ENCODE measurements at places on chromosomes 11 and 22. TPM values are rescaled to one million over a fixed set of nuclear protein-coding genes. Genes with fewer than 3 reads are reported as not detected.
A peak's percentile ranks its signal among the peaks of the same experiment; 100 is the strongest.

MICALL1 gene
- total RNA-seq: 15.4 TPM

LRRC74B gene
- total RNA-seq: 9.0 TPM

DEAF1 gene
- 33.1 TPM for total RNA-seq

OR51B2 gene
- 1.9 TPM for total RNA-seq

MS4A4E gene
- total RNA-seq: 1.8 TPM

CSF2RB gene
- total RNA-seq: 14.3 TPM

DMC1 gene
- total RNA-seq: 2.7 TPM

USP2 gene
- 6.5 TPM for total RNA-seq

ISX gene
- total RNA-seq: not detected

DNA sequence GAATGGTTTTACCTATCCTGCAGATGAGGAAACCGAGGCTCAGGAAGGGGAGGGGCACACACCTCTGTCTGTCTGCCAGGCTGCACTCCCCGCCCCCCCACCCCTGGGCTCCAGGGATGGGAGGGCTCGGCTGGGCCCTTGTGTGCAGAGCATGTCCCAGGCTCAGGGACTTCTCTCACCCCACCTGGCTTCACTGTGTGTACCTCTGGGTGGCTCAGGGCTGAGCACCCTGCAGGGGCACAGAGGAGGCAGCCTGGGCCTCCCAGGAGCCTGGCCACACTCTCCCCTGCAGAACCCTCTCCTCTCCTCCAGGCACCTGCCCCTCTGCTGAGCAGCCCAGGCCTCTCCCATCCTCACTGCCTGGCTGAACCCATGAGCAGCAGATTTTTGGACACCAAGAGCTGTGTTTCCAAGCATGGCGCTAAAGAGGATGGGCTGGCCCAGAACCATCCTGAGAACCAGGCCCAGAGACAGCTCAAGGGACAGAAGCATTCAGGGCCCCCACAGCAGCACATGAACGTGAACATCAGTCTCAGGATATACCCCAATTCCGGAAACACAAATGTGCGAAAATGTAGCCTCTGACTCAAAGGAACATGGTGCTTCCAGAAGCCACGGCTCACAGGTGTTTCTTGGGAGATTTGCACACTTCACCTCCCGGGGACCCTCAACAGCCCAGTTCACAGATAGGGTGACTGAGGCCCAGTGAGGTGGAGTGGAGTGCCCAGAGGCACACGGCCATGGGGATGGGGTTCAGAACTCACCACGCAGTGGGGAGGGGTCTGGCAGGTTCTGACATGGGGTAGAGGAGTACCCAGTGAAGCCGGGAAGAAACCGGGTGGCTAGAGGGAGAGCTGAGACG, 10.5 kb downstream of the EMID1 start:
- no peak for DNase-seq

- DNase-seq: no peak
These were observed 387.4 kb upstream of the CADM1 start for GRCh38 chr11:115891581-115891980.

GRCh38 chr11:103849366-103849765, 187.1 kb upstream of the DDI1 start:
- no peak for DNase-seq

DNA sequence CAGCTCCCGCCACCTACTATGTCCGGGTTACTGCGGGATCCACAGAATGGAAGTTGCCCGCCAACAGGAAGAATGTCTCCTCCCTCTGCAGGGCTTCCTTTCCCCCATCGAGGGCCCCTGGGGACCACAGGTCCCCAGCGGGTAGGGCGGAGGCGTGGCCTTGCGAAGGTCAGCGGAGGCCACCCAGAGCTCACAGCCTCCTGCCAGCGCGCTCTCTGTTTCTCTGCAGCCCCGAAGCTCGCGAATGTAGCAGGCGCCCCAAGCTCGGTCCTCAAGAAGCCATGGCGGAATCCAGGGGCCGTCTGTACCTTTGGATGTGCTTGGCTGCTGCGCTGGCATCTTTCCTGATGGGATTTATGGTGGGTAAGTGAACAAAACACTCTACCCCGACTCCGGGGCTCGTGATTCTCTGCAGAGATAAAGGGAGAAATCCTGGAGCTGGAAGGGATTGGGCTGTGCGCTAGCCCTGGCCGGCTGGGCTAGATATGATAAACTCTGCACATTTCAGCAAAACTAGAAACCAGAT, at the start of gene NAALAD2:
NAALAD2 (plus strand) TSS at position 186 of the 526 bp plus-strand sequence; CDS start at position 282, 96 bp downstream.
- DNase-seq: peak; percentile 91

DNA sequence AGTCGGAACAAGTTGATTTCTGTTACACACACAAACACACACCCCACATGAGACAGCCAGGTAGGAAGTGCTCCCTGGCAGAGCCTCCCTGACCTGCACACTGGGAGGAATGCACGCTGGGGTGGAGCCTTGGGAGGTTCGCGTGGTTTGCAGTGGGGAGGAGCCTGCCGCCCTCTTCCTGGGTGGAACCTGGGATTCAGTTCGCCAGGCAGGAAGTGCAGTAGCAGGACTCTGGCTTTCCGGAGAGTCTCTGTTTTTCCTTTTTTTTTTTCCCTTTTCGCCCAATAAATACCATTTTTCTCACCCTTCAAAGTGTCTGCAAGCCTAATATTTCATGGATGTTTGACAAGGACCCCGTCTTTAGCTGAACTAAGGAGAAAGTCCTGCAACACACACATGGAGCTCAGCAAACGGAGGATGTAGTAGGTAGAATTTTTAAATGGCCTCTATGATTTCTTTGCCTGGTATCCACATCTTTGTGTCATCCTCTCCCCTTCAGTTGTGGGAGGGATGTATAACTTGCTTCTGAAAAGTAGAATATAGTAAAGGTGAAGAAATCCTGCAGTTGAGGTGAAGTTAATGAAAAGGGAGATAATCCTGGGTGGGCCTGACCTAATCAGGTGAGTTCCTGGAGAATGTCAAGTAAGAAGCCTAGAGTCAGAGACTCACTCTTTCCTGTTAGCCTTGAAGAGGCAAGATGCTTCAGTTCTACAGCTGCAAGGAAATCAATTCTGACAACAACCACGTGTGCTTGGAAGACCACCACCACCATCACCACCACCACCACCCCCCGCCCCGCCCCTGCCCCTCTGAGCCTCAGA, 72.9 kb downstream of the PIWIL4 start:
- DNase-seq: no peak

GRCh38 chr11:612201-612960, 3.4 kb downstream of the IRF7 start:
- no peak for DNase-seq

DNA sequence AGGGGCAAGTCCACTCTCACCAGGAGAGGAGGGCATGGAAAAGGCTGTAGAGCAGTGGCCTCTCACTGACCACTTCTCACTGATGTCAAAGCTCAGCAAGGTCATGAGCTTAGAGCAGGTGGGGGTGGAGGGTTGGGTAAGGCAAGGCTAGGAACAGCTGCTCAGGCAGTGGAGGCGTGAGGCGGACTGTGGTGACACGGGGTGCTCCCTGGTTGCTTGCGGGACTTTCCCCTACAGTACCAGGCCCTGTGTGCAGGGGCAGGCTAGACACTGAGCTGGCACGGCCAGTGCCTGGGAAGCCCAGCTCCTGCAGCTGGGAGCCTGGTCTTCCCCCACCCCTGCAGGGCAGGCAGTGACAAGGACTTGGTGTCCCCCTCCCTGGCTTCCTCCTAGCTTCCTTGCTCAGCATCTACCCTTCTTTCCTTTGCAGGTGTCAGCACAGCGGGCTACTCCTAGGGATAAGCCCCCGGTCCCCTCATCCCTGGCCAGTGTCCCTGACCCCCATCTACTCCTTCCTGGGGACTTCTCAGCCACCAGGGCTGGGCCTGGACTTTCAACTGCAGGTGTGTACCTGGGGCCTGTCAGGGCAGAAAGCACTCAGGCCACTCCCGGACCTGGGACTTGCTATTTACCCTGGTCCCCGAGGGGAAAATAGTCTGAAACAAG, 45.6 kb downstream of the PISD start:
- DNase-seq: no peak

- DNase-seq: no peak
These were observed 39.8 kb upstream of the MUC5AC start for GRCh38 chr11:1117992-1118391.

- DNase-seq: no peak
These were observed 20.0 kb upstream of the VSIG10L2 start for GRCh38 chr11:125925804-125926203.

- no peak for DNase-seq
These were observed 21.4 kb downstream of the TMPRSS6 start for GRCh38 chr22:37088108-37088605.

- no peak for DNase-seq
These were observed 31.7 kb downstream of the PAX6 start for GRCh38 chr11:31779374-31779791.

DNA sequence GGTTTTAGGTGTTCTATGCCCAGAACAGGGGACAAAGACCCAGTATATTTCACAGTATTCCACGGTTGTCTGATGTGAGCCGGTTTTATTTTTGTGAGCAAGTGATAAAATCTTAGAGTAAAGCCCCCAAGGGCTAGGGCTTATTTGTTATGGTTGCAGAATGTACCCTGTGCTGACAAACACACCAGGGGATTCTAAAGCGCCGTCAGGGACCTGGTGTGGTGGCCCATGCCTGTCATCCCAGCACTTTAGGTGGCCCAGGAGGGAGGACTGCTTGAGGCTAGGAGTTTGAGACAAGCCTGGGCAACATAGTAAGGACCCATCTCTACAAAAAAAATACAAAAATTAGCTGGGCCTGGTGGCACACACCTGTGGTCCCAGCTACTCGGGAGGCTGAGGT, 22.8 kb downstream of the MRPL21 start:
- DNase-seq: no peak

DNA sequence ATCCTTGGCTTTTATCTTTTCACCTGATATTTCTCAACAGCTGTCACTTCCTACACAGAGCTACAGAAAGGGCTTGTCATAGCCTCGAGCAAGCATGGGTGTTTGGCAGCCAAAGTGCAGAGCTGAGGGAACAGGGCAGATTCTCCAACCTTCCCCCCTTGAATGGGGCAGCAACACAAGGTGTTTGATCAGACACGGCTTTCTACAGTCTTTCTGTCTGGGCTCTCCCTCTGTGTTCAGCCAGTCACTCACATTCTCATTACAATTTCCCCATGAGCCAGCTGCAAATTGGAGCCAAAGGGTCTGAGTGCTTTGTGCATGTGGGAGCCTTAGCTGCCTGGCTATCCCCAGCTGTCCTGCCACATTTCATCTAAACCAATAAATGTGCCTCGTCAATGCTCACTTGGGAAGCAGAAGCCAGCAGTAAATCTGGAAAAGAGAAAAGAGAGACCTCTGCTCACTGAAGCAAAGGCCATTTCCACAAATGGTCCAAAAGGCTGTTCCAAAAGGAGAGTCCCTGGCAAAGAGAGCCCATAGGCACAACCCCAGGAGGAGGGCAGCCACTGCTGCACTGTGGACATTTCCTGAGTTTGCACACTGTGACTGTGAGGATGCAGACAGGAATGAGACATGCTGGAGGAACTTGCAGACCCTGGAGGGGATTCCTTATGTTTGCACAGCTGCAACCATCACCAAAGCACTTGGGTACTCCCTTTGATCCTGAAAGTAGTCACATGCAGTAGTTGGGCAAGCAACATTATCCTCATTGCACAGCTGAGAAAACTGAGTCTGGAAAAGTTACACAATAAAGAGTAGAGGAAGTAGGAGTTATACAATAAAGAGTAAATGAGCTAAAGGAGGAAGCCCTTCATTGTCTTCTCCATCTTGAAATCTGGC, 186.8 kb downstream of the FAM181B start:
- DNase-seq: peak; percentile 66

- DNase-seq: no peak
These were observed 1219.6 kb downstream of the BRD1 start for GRCh38 chr22:48607901-48608662.

- no peak for DNase-seq
These were observed 755.0 kb downstream of the KCNA4 start for GRCh38 chr11:29261831-29262230.

GRCh38 chr11:45089676-45090499, 56.6 kb upstream of the PRDM11 start:
- no peak for DNase-seq

GRCh38 chr11:108880510-108880909, 215.6 kb downstream of the DDX10 start:
- DNase-seq: no peak

- no peak for DNase-seq
These were observed 21.3 kb downstream of the KRTAP5-6 start for GRCh38 chr11:1718326-1718725.

DNA sequence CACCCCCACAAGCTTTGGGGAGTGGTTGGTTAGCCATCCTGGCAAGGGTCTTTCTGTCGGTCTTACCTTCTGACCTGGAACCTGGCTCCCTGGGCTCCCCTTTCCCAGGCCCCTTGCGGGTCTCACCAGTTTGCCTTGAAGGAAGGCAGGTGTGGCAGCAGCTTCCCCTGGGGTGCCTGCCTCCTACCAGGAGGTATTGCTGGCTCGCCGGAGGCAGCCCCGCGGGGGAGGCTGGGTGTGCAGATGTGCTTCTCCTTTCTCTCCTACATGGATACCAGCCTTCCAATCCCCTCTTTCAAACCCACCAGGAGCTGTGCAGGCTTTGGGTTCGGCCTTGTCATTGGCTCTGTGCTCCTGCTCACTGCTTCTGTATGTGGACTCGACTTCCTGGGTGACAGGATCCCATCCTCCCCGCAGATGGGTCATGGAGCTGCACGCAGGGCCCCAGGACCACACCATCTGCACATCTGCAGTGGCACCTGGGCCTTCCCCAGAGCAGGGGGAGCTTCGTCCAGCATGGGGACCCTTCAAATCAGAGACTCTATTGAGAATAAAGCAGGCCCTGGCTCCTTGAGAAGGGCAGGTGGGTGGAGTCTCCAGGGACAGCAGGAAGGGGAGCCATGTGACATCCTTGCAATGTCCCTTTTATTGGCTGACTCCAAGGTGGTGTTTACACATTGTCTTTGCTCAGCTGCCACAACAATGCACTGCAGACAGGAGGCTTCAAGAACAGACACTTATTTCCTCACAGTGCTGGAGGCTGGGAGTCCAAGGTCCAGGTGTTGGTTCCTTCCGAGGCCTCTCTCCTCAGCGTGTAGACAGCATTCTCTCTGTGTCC, 592.0 kb downstream of the BRD1 start:
- DNase-seq: peak; percentile 1

DNA sequence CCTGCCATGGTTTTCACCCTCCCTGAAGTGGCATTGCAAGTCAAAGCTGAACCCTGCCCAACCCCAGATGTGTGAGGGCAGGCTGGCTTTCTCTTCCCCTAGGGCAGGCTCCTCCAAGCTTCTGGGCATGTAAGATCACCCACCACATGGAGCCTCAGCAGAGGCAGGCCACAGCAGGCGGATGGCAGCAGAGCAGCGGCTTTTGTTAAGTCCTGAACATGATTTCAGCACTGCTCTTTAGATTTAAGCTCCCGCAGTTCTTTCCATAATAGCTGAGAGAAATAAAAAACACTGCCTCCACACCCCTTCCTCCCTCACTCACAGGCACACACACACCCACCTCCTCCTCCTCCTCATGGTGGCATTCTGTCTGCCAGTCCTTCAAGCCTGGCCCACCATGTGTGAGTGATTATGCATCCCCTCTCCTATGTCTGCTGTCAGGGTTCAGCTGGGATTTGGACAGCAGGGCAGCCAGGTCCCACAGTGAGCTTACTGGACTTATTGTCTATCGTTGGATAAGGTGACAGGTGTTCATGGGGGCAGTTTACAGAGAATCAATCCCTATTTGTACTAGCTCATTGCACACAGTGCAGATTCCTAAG, 5.0 kb upstream of the NTM start:
- no peak for DNase-seq

Data from lung (tissue), 17 donors.